ENCODE measurements at places on chromosomes 13 and 19. TPM values are rescaled to one million over a fixed set of nuclear protein-coding genes. Genes with fewer than 3 reads are reported as not detected.

The ZNF345 gene
- 14.2 TPM for total RNA-seq

DNA sequence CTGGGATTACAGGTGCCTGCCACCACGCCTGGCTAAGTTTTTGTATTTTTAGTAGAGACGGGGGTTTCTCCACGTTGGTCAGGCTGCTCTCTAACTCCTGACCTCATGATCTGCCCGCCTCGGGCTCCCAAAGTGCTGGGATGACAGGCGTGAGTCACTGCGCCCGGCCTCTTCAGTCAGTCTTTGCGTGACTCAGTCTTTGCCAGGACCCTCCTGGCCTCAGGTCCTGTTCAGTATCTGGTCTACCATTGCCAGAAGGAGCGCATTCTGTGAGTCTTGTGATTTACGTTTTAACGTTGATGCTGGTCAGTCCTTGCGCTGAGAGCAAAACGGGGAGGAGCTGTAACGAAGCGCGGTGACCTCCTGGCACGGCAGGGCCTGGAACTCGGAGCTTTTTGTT is 7.6 kb upstream of the HMG20B start:
- no peak for DNase-seq

DNA sequence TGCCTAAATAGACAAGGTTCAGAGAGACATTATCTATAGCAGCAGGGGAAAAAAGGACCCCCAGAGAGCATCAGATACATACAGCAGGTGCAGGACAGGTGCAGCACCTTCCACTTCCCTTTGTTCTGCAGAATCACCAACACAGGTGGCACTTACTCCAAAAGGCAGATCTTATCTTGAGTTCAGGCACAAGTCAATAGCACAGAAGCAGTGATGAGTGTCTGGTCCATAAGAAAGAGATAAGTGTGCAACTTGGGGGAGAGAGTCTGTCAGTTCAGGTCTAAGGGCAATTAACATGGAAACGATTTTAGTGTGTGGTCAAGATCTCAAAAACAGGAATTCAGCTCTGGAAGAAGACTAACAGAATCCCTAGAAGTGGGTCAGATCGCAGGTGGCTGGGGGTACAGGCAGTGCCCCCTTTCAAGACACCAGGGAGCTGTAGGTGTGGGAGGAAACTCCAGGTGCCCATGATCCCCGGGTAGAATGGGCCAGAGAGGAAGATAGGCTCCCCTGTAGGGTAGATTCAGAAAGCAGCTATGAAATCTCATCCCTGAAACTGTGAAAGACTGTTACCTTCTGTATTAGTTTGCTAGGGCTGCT is 40.6 kb downstream of the TNFSF11 start:
- DNase-seq = no peak

The SERP2 gene
- total RNA-seq = 24.9 TPM

The UQCR11 gene
- total RNA-seq = 203 TPM

Data from spinal cord (tissue), 10 donors.